ENCODE measurements at places on chromosomes 11 and 22. TPM values are rescaled to one million over a fixed set of nuclear protein-coding genes. Genes with fewer than 3 reads are reported as not detected.

- DNase-seq: no peak
Measured at GRCh38 chr11:87374038-87374807, 336.5 kb downstream of the TMEM135 start.

DNA sequence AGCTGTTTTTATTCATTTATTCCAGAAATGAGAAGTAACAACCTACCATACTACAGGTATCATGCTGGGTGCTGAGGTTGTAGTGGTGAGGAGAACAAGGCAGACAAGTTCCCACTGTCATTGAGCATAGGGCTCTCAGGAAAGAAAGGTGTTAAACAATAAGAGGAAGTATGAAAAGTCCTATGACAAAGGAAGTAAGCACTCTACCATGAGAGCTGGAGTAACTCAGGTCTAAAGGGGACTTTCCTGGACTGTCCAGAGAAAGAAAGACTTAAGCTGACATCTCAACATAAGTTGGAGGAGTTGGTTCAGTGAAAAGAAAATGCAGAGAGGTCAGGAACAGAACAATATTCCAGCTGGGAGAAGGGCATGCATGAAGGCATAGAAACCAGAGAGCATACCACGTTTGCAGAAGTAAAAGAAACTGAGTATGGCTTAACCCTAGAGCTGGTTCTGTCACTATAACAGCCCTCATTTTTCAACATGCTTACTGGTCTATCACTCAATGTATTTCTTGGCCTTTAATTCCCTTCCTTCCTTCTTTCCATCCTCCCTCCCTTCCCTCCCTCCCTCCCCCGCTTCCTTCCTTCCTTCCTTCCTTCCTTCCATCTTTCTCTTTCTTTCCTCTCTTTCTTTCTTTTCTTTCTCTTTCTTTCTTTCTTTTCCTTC is 137.8 kb upstream of the BDNF start:
- no peak for DNase-seq

GRCh38 chr11:46445920-46446771 is 54.6 kb upstream of the CHRM4 start:
- DNase-seq: no peak

GRCh38 chr11:8098879-8099278 is 17.9 kb downstream of the TUB start:
- no peak for DNase-seq

- no peak for DNase-seq
Measured at GRCh38 chr11:34466802-34467488, 28.2 kb downstream of the CAT start.

DNA sequence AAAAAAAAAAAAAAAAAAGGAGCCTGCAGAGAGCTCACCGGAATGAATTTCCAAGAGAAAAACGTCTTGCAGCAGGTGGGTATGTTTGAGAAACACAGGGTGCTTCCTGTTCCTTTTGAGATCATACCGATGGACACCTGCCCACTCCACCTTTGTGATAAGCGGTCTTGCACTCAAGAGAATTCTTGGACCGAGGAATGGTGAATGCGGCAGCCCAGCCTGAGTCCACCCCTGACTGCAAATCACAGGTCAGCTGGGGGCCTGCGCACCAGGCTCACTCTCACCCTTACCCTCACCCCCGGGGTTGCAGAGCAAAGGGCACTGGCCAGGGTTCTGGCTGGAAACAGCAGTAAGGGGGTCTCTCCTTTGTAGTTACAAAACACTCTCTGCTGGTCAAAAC is 16.8 kb upstream of the TEF start:
- DNase-seq: no peak

NAALAD2 gene
- total RNA-seq: 0.88 TPM

DNA sequence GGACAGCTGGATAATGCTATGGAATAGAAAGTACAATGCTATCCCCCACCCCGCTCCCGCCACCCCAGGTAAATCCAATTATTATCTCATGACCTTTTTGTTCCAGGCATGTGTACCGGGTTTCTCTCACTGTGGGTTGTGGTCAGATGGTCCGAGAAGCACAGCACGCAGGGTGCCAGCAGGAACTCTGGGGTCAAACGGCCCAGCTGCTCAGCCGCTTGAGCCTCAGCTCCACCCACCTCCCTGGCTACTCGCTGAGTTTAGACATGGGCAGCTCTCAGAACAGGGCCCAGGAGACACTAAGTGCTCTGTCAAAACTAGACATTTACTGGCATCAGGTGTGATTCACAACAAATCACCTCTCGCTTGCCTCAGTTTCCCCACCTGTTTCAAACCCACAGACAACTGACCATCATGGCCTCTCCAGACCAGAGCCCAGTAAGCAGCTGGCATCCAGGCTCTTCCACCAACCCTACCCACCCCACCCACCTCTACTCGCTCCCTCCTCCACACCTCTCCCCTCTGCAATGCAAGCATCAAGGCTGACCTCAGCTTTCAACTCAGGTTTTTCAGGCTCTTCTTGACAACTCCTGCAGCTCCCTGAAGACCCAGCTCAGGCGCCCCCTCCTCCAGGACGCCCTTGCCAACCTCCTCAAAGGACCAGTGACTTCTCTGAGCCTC is 13.0 kb upstream of the MFNG start:
- no peak for DNase-seq

DGCR6 gene
- 3.4 TPM for total RNA-seq

DGAT2 gene
- total RNA-seq: 2.7 TPM
